Gastroesophageal sphincter (tissue), 4 donors: ENCODE measurements at places on chromosomes 2 and 18.

DNA sequence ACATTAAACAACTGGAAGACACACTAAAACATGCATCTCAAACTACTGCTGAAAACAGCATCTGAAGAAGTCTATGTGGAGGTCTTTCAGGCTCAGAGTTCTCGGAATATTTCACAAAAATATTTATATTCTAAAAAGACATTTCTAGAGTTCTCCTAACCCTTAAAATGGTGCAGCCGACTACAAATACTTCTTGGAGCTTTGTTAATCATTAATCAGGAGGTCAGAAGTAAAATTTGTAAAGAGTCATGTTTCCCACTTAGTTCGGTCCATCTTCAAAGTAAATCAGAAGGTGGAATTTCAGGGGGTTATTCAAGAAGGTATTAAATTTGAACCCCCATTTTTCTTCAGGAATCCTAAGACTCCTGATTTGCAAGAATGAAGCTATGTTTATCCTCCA, 72.7 kb downstream of the FAM228A start:
- no peaks in the 10 kb centered on the region for H3K4me1 ChIP-seq
- peaks cover 90% of the 10 kb centered on the region for H3K36me3 ChIP-seq
- no peak for ATAC-seq
- H3K27ac ChIP-seq, result no peak overlapping the region

DNA sequence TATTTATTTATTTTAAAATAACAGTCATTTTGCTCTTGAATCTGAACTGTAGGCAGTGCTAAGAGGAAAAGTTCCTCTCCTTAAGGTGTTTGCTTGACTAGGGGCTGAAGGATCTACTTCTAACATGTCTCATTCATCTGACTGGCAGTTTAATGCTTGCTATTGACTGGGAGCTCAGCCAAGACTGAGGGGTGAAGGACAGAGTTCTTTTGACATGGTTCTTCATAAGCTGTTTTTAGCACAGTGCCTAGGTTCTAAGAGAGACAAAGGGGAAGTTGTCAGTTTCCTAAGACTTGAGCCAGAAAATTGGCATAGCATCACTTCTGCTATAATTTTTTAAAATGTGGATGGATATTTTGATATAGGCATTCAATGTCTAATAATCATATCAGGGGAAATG, 73.0 kb downstream of the COMMD1 start:
- no peaks in the 10 kb centered on the region for H3K27me3 ChIP-seq
- no peaks in the 10 kb centered on the region for H3K4me1 ChIP-seq
- H3K4me3 ChIP-seq, result no peak overlapping the region
- no peaks in the 10 kb centered on the region for H3K36me3 ChIP-seq
- H3K27ac ChIP-seq, result no peak overlapping the region

DNA sequence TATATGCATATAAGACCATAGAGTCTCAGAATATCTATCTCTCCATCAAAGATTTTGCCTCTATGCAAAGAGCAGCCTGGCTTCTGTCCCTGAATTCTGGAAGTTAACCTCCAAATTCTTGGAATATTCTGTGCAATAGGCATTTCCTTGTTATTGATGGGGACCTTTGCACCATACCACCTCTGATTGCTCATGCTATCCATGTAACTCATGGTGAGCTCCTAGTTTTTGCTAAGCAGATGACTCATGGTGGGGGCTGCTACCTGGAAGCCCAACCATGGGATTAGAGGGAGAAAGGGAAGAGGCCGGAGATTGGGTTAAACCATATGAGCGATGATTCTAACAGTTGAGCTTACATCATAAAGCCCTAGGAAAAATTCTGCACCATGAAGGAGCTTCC, 310.2 kb upstream of the FIGN start:
- no peak overlapping the region for H3K4me3 ChIP-seq
- no peaks in the 10 kb centered on the region for H3K27me3 ChIP-seq
- ATAC-seq, result no peak
- no peak overlapping the region for H3K27ac ChIP-seq
- no peaks in the 10 kb centered on the region for H3K36me3 ChIP-seq

- ATAC-seq, result no peak
- no peaks in the 10 kb centered on the region for H3K36me3 ChIP-seq
- H3K27ac ChIP-seq, result no peak overlapping the region
- H3K4me3 ChIP-seq, result no peak overlapping the region
- no peaks in the 10 kb centered on the region for H3K27me3 ChIP-seq
- peaks cover 52% of the 10 kb centered on the region for H3K4me1 ChIP-seq
These were observed 30.5 kb downstream of the TCF7L1 start for GRCh38 chr2:85163675-85164074.
